ENCODE measurements at places on chromosomes 4 and X. TPM values are rescaled to one million over a fixed set of nuclear protein-coding genes. Genes with fewer than 3 reads are reported as not detected.

The ANXA5 gene
- total RNA-seq, result 804 TPM

The IL13RA1 gene
- total RNA-seq, result 35.8 TPM

The FGF13 gene
- not detected for total RNA-seq

The REELD1 gene
- not detected for total RNA-seq

The ATP5ME gene
- 64.0 TPM for total RNA-seq

The SSX1 gene
- total RNA-seq, result not detected

The TRIM75 gene
- total RNA-seq, result not detected

The EVC2 gene
- total RNA-seq, result 12.1 TPM

The IL1RAPL2 gene
- total RNA-seq, result 6.9 TPM

The CSN1S1 gene
- total RNA-seq, result not detected

The CITED1 gene
- total RNA-seq, result 0.53 TPM

The TEX13C gene
- total RNA-seq, result not detected

The HSFX2 gene
- total RNA-seq, result not detected

The TRAM1L1 gene
- 2.0 TPM for total RNA-seq

The ZNF185 gene
- 2.5 TPM for total RNA-seq

All from myometrial cell (primary cell).